ENCODE measurements at places on chromosomes 7 and 10.

- DNase-seq, result no peak
Observed at GRCh38 chr10:71938211-71938610, 26.0 kb upstream of the CHST3 start.

- DNase-seq, result no peak
Observed at GRCh38 chr10:4332764-4333458, 493.1 kb upstream of the AKR1E2 start.

GRCh38 chr10:51832652-51833383, 133.4 kb upstream of the CSTF2T start:
- no peak for DNase-seq

GRCh38 chr7:5591278-5591874, 167.7 kb upstream of the TNRC18 start:
- no peak for DNase-seq

Data from stimulated activated naive CD4-positive, alpha-beta T cell (primary cell).